ENCODE measurements at places on chromosomes 5 and 9.

GRCh38 chr9:90864779-90865178 lies 63.2 kb downstream of the SYK start:
- DNase-seq = no peak

GRCh38 chr9:97961361-97961760 lies 21.8 kb upstream of the ANP32B start:
- DNase-seq = no peak

DNA sequence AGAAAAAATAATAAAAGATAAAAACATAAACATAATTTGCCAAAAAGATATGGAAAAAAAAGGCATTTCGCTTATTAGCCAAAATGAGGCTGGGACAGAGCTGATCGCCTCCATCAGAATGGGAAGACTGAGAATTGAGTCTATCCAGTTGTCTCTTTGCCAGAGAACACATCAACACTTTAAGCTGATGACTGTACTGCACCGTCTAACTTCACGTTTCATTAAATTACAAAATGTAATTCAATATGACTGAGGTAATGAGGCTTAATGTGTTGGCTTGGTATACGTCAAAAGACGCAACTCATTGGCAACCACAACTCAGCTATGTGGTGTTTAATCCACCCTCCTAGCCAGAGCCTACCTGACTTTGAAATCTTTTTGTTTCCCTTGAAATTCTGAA lies 462.7 kb upstream of the CD180 start:
- DNase-seq = no peak

DNA sequence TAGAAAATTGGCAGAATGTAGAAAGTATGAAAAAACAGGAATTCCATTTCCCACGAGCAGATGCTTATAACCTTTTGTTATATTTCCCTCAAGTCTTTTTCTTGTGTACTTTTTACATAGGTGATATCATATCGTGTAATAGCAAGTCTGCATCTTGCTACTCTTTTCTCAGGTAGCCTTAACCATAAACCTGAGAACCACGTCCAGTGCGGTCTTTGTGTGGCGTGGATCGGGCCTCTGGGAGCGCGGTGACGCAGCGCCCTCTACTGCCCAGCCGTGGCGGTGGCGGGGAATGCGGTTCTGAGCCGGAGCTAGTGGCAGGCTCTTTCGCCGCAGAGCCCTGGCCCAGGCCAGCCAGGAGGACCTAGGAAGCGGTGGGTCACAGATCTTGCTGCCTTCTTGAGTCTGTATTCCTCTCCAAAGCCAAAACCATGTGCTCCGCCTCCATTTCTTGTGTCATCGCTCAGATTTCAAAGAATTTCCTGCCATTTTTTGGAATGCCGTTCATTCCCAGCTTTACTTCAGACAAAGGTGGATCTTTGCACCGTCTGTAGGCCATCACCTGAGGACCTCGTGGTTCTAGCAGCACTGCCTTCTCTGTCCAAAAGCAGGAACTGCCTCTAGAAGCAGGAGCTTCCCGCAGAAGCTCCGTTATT lies 71.9 kb downstream of the MVB12B start:
- peak; percentile 75 for DNase-seq

DNA sequence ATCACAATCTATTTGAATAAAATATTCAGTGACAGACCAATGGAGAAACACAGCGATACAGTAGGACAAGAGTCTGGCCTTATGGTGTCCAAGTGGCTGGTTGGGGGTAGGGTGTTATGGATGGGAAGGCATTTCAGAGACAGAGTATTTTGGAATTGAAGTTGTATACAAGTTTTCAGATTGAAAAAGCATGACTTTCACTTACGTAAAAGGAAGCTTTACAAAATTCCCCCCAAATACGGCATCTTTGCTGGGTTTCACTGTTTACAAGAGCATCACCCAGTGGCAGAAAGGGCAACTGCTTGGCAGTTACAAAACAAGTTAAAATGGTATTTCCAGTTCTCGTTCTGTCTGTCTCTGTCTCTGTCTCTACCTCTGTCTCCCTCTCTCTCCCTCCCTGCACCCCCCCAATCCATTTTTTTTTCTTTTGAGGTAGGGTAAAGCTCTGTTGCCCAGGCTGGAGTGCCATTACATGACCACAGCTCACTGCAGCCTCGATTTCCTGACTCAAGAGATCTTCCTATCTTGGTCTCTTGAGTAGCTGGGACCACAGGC lies 86.2 kb downstream of the PTPN3 start:
- DNase-seq = no peak

DNA sequence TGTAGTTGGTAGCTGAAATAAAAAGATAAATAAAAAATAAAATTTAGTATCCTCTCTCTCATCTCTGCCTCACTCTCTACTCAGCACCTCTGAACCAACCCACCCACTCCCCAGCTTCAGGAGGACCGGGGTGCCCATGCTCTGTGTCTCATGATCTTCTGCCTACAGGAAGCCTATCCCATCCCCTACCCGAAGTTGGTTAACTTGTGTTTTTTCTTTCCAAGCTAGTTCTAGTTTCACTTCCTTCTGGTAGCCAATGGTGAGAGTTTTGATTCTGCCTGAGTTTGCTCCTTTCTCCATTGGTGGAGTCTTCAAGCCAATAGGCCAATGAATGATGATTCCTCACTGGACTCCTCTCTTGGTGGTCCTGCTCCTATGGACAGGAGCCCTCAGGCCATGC lies 32.1 kb downstream of the SNX24 start:
- DNase-seq = no peak

- no peak for DNase-seq
Observed at GRCh38 chr5:167392240-167392639, 899.2 kb upstream of the WWC1 start.

DNA sequence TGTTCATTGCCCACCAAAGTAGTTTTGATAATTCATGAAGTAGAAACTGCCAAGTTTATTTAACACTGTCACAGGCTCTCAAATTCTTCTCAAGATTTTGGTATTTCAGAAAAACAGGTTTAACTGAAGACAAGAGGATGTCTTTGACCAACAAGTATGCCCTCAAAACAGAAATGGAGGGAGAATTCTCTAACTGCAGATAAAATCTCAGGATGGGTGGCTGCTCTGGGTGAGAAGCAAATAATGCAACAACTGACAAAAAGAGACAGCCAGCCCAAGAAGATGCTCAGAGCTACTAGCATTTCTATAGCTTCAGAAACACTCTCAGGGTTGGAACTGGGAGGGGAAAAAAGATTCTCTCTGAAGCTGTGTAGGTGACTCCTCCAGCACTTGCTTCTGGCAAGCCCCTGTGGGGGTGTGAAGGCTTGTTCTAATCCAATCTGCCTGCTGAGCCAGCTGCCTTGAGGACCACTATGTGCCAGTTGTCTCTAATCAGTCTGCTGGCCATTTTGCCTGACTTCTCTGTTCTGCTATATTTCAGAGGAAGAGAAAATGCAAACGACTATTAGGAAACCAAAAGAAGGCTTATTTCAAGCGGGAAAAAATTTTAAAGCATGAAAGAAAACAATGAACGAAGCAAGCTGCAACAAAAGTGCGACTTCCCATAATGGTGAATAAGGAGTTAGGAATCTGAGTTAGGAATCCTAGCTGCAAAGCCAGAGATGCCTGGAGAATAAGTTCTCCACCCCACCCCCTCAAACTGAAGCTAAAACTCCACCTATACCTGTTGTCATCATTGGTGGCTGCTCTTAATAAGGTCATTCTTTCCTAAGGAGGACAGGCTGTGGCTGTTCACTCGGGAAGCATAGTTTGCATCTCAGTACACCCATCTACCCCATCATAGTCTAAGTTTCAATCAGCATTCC lies 147.5 kb downstream of the GNAQ start:
- DNase-seq = no peak
